ENCODE measurements at places on chromosomes 2 and 18. TPM values are rescaled to one million over a fixed set of nuclear protein-coding genes. Genes with fewer than 3 reads are reported as not detected.

Gene NT5DC4
- total RNA-seq: not detected

DNA sequence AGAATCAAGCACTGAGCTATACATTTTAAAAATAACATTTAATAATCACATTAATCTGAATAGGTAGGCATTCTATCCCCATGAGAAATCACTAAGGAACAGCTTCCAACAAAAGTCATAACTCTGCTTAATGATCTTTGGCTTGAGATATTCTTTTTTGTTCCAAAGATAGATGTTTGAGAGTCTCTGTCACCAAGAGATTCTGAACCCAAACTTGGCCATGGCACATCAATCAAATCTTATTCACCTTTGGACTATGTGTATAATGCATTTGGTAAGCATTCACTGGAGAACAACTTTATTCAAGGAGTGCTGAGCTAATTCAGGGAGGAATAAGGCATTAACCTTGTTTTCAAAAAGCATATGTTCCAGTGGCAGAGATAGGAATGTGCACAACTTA lies 743.3 kb downstream of the SLC4A3 start:
- no peaks in the 10 kb centered on the region for H3K36me3 ChIP-seq
- no peaks in the 10 kb centered on the region for H3K27me3 ChIP-seq
- no peak overlapping the region for H3K27ac ChIP-seq
- H3K4me3 ChIP-seq: no peak overlapping the region

Gene RUFY4
- total RNA-seq: 0.55 TPM

DNA sequence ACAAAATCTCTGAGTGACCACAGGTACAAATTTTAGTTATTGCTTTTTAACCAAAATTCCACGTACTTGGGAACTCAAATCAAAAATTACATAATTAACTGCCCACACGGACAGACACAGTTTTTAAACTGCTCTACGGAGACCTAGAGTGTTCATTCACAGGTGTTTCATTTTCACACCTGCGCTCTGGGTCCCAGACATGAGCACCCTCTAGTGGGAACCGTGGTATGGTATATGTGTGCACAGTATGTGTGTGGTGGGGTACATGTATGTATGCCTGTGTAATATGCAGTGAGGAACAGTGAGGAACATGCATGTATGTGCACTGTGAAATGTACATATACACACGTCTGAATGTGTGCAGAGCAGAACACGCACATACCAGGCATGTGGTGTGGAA lies 65.0 kb downstream of the PPP4R1 start:
- H3K4me1 ChIP-seq: no peaks in the 10 kb centered on the region
- DNase-seq: no peak
- no peak overlapping the region for H3K27ac ChIP-seq

GRCh38 chr2:105635564-105635963 lies 109.1 kb upstream of the NCK2 start:
- H3K4me1 ChIP-seq: no peaks in the 10 kb centered on the region
- no peak overlapping the region for H3K4me3 ChIP-seq
- H3K36me3 ChIP-seq: no peaks in the 10 kb centered on the region

Gene ATP6V1B1
- not detected for total RNA-seq

Gene PLEKHB2
- 28.8 TPM for total RNA-seq

Gene KCNG2
- total RNA-seq: not detected

Gene FAM161A
- total RNA-seq: 3.2 TPM

DNA sequence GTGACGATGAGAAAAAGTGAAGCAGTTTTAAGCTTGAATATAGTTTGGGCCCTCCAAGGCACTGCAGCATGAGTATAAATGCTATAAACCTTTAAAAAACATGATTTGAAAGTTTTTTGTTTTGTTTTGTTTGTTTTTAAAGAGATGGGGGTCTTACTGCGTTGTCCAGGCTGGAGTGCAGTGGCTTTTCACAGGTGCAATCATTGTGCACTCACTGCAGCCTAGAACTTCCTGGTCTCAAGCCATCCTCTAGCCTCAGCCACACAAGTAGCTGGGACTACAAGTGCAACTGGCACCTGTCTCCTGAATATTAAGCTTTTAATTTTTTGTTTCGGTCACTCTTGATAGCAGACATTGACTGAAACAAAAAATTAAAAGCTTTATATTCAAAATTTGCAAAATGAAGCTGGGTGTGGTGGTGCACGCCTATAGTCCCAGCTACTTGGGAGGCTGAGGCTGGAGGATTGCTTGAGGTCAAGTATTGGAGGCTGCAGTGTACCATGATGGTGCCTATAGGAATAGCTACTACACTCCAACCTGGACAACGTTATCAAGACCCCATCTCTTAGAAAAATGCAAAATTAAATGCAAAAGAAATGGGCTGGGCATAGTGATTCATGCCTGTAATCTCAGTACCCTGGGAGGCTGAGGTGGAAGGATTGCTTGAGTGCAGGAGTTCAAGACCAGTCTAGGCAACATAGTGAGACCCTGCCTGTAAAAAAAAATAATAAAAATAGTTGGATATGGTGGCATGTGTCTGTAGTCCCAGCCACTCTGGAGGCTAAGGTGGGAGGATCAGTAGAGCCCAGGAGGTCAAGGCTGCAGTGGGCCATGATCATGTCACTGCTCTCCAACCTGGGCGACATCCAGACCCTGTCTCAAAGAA lies 15.0 kb downstream of the FZD5 start:
- peaks cover 11% of the 10 kb centered on the region for H3K36me3 ChIP-seq
- peaks cover 4% of the 10 kb centered on the region for H3K4me1 ChIP-seq
- H3K27ac ChIP-seq: no peak overlapping the region

Data from sigmoid colon (tissue), 7 donors.